ENCODE measurements at places on chromosomes 12 and 14.

- no peak for DNase-seq
These were observed 163.5 kb downstream of the AACS start for GRCh38 chr12:125228519-125229260.

DNA sequence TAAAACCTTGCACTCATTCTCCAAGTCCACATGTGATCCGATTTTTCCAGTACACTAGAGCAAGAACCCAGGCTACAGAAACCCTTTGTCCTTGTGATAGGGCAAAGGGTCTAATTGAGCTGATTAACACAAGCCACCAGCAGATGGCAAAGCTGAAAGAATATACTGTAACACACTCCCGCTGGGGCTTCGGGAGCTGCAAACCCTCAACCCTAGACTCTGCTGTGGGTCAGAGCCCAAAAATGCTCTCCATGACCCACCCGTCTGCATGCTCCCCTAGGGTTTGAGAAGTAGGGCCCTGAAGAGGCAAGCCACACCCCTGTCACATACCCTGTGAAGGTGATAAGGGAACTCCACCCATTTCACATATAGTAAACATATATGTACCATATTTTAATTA lies 33.6 kb upstream of the PCNX1 start:
- peak; percentile 25 for DNase-seq

GRCh38 chr12:60231976-60232907 lies 636.4 kb downstream of the SLC16A7 start:
- no peak for DNase-seq

DNA sequence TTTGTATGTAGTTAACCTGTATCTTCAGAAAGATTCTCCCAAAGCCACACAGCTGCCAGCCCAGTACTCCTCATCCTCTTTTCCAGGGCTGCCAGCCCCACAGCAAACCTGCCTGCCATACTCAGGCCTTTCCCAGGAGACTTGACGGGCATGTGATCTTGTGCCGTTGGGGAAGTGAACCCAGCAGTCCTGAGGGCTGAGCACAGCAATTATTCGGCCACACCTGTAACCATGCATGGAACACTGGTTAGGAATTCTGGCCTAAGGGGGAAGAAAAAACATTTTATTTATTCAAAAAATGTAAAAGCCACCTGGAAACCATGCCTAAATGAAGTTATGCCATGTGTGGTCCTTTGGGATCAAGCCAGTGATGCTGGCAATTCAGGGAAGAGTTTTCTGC lies 145.3 kb downstream of the GRIN2B start:
- no peak for DNase-seq

DNA sequence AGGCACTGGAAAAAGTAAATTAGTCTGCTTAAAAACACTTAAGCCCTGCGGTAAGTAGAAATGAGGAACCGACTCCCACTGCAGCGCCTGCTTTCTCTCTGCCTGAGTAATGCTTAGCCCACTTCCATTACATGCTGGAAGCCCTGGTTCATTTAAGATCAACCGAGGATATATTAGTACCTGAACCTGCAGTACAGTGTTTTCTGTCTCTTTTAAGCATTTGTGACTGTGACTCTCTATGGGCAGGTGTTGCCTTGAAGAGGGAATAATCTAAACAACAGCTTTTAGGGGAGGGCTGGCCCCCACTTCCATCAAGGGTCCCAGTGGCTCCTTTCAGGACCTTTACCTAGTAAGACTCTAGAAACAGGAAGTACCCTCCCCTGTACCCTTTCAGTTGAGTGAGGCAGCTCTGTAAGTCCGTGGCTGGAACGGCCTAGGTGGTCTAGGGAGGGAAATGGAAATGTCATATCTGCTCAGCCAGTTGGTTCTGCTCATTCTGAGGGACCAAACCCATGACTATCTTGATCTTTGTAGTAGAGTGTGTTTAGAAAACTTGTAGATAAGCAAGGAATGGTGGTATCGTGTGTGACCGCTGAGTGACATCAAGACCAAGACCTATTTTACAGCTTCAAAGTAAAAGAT lies 56.2 kb downstream of the FNTB start:
- no peak for DNase-seq
